ENCODE measurements at places on chromosomes 6 and 20.

- peak; percentile 81 for DNase-seq
Observed at GRCh38 chr20:53609491-53610445, 16.1 kb upstream of the ZNF217 start.

DNA sequence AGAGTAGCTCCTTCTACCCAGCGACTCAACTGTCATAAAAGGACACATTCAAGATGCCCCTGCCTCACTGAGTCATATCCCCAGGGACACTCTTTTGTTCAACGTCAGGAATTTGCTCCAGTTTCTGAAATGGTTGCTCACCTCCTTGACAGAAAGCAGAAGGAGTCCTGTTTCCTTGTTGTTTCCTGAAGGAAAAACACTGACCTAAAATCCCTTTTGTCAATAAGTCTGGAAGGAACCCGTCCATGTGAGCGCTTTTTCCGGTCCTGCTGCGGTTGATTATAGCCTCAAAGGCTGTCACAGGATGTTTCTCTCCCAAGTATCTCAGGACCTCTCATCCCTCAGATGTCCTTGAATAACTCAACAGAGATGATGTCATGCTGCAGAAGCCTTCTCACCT lies 113.6 kb upstream of the PLEKHG1 start:
- no peak for DNase-seq

DNA sequence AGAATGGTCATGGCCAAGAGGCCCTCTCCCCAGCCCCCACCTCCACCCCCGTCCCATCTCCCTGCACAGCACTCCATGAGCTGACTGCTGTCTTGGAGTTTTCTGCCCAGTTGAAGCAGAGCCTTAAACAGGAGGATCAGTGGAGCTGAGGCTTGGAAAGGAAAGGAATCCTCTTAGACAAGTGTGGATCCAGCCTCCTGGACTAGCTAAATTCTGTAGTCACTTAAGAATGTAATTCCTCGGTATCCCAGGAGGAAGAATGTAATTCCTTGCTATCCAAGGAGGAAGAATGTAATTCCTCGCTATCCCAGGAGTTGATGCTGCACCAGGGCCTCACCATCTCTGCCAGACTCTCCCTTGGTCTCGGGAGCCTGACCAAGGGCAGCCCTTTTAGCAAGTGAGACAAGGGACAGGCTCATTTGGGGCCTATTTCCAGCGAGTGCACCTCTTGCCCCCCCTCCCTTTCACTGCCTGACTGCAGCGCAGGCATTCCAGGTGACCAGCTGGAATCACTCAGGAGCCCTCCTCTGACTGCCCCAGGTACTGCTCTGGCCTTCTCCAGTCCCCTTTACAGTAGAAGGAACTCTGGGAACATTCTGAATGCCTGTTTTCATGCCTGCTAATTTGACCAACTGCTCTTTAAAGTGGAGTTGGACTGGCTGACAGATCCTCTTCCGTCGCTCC lies 76.2 kb downstream of the TCP11 start:
- DNase-seq = no peak

DNA sequence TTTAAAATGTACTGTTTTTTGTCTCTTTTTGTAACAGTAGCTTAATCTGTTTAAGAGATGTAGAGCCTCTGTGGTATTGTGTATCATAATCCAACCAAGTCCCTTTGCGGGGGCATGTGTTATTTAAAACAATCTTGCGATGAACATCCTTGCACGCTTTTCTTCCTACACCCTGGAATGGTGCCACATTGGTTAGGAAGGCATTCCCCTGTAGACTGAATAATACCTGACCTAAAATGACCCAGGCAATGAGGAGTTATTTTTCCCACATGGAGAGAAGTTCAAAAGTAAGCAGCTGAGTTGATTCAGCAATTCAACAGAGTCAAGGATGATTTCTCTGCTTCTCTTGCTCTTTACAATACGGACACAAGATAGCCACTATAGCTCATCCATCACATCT lies 142.0 kb upstream of the PMEPA1 start:
- DNase-seq = no peak

- DNase-seq = no peak
Observed at GRCh38 chr20:48282591-48283228, 497.4 kb upstream of the SULF2 start.

GRCh38 chr6:36937896-36938295 lies 16.6 kb upstream of the PI16 start:
- DNase-seq = no peak

- no peak for DNase-seq
Observed at GRCh38 chr20:14918976-14919375, 581.6 kb upstream of the FLRT3 start.

- no peak for DNase-seq
Observed at GRCh38 chr6:162940426-162940825, 212.7 kb downstream of the PACRG start.

DNA sequence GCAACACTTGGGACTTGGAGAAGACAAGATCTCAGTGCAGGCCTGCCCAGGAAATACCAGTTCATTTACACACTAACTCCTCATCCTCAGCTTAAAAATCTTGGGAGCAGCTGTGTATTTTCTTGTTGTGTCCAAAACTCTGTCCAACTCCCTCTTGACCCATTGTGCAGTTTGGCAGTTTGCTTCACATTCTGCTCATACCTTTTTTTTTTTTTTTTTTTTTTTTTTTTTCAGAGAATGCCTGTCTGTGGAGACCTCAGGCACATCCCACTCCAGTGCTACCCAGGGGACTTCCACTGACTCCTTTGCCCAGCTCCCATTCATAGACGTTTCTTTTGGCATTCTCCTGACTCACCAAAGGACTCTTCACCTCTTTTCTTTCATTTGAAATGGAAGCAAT lies 265.8 kb upstream of the TCF21 start:
- no peak for DNase-seq

- no peak for DNase-seq
Observed at GRCh38 chr6:141540207-141540606, 592.5 kb upstream of the GJE1 start.

GRCh38 chr6:114024746-114025145 lies 53.8 kb upstream of the HDAC2 start:
- DNase-seq = no peak

- no peak for DNase-seq
Observed at GRCh38 chr6:121549736-121550135, 114.3 kb downstream of the GJA1 start.

DNA sequence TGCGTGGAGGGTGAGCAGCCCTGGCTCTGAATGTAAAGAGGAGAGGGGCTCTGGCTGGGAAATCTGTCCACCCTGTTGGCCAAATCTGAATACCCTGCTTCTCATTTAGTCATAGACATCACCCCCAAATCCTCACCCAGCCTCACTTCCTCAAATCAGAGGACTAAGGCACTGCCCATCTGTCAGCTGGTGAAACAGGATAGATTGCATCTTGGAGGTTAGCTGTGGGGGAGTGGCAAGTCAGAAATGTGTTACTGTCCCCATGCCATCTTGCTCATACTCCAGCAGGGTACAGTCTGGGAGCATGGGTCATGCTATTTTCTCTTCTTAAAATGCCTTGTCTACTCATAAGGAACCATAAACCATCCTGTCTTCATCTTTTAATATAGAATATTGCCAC lies 9.5 kb upstream of the DTNBP1 start:
- peak; percentile 90 for DNase-seq

GRCh38 chr6:18269253-18269652 lies 4.9 kb upstream of the DEK start:
- DNase-seq = peak; percentile 50

DNA sequence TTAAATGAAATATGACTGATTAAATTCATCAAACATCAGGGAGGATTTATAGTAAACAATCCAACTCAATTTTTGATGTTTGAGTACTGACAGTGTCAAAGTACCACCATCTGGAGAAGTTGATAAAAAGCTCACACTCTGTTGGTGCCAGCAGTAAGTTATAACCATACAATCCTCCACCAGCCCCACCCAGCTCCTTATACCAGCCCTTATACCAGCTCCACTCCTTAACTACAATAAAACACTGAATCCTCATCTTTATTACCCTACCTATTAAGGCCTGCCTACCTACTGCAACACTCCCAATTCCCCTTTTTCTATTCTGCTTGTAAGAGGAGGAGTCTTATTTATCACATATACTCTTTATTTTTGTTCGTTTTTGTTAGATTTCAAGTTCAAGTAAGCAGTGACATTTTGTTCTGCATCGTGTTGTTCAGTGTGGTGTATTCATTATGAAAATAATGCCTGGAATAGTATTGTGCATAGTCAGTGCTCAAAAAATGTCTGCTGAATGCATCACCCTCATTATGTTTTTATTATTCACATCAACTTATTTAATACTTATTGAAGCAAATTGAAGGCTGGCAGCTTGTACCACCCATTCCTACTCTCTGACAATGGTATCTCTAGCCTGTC lies 954.7 kb upstream of the ADGRB3 start:
- DNase-seq = no peak

DNA sequence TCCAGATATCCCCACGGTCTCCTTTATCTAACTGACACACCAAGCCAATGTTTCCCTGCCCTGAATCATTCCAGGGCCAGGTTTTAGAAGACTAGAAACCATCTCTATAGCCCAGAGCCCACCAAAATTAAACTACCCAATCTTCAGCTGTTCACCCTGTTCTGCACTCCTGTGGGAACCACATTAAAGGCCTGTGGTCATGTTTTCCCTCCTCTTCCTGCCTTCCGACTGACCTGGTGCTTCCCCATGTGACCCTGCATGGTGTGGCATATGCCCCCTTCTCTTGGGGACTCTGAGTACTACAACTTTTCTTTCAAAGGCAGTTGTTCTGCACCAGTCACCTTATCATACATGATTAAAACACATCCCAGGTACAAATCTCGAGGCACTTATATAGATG lies 155.0 kb downstream of the TMEM200A start:
- no peak for DNase-seq

GRCh38 chr6:123022975-123023374 lies 26.9 kb downstream of the CLVS2 start:
- DNase-seq = no peak

GRCh38 chr20:40427026-40427425 lies 262.0 kb downstream of the MAFB start:
- no peak for DNase-seq

GRCh38 chr6:105814745-105815536 lies 271.2 kb upstream of the PRDM1 start:
- DNase-seq = no peak

DNA sequence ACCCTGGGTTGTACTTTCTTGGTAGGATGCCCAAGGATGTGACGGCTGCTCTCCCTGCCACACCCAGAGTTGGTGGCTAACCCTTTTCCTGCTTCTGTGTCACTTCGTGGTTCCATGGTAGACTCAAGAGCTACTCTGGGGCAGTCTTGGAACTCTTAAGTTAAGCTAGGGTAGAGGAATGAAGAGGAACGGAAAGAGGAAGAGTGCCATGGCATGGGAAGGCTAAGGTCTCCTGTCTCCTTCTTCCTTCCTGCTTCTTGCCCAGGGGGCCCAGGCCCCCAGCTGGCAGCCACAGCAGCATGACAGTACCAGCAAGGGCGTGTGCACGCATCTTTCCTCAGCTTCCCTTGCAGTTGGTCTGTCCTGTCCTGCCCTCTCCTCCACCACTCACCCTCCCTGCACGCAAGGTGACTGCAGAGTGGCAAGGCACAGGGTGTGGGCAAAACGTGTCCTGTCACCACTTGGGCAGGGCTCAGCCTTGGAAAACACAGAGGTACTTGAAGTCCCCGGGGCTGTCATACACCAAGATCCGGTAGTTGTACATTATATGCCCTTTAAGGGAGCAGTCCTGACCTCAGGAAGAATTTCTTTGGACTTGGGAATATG lies 39.8 kb upstream of the TGM3 start:
- no peak for DNase-seq

- no peak for DNase-seq
Observed at GRCh38 chr6:56484669-56485068, 158.0 kb downstream of the DST start.

DNA sequence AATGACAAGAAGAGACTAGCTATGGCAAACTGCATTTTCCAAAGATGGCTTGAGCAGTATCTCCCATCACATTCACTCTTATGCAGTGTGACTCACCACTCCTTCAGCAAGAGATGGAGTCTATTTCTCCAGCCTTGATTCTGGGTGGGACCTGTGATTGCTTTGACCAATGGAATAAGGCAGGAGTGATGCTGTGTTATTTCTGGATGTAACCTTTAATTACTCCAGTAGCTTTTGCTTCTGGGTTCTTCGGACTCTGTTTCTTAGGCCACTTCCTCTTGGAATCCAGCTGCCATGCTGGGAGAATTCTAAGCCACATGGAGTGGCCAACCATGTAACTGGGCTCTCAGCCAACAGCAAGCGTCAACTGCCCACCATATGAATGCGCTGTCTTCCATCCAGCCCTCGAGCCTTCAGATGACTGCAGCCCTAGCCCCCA lies 50.7 kb downstream of the TGM2 start:
- DNase-seq = no peak

- DNase-seq = peak; percentile 87
Observed at GRCh38 chr20:9068841-9069663, at the start of gene PLCB4. PLCB4 (plus strand) TSS chr20:9069087; CDS start chr20:9307815, 238,728 bp downstream.

- DNase-seq = no peak
Observed at GRCh38 chr6:56327946-56328727, 80.8 kb upstream of the COL21A1 start.

DNA sequence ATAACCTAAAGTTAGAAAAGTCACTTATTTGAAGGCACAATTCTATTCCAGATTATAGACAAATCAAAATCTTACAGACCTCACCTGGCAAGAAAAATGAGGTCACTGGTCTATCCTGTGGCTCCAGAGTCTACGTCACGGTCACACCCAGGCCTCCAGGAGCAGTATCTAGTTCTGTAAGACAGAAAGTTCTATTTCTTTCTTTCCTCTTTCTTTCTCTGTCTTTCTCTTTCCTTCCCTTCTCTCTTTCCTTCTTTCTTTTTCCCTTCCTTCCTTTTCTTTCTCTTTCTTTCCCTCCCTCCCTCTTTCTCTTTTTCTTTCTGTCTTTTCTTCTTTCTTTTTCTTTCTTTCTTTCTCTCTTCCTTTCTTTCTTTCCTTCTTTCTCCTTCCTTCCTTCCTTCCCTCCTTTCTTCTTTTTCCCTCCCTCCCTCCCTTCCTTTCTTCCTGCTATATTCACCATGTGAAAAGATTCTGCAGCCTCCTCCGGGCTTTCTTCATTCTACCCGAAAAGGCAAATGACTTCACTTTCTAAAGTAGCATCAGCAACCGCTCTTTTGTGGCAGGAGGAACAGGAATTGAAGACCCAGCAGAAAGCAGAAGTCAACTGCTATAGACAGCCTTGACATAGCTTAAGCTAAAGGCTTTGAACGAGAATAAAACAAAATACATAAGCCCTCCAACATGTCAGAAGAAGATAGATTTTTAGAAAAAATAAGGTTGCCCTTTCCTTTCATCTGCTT lies 83.9 kb upstream of the SIRPG start:
- DNase-seq = peak; percentile 87

DNA sequence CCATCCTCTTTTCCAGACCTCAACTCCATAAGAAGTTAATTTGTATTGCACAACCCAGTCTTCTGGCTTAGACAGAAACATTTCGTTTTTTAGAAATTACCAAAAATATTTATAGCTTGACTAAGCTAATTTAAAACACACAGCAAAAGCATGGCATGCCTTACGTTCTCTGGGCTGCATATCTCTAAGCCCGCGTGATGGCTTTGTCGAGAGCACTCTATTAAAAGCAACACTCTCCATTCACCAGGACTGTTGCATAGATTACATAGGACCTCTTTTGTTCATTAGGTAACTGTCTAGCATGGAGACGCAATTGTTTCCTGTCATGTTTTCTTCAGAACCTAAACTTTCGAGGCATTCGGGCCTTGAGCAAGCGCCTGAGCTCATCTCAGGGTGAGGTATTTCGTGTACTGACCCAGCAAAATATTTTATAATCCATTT lies 104.5 kb downstream of the IBTK start:
- no peak for DNase-seq
